ENCODE measurements at places on chromosomes 6 and 20.

DNA sequence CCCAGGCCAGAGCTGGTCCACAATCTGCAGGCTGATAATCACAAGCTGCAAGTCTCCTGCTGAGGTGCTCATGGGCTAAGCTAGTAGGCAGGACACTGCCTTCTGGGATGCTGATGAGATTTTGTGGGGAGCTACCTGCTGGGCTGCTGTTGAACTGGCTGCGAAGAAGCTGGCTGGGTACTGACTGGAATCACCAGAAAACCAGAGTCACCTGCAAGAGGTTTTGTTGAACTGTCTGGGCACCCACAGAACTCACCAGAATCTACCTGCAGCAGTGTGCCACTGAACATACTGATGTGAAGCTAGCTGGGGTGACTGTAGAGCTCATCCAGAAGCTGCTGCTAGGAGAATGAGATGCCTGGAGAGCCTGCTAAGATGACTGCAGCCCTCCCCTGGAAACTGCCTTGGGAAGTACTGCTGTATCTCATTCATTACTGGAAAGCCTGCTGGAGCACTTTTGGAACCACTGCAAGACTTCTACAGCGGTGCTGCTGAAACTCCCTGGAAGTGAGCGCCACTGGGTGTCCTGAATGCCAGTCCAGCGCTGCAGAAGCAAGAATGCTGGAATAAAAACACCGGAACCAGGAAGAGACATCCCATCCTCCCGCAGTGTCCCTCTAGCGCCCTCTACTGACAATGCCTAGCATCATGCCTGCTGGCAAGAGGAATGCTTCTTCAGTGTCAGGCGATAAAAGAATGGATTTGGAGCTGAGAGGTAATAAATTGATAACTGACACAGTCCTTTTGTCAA is 64.9 kb upstream of the ARHGAP18 start:
- peak; percentile 56 for DNase-seq

DNA sequence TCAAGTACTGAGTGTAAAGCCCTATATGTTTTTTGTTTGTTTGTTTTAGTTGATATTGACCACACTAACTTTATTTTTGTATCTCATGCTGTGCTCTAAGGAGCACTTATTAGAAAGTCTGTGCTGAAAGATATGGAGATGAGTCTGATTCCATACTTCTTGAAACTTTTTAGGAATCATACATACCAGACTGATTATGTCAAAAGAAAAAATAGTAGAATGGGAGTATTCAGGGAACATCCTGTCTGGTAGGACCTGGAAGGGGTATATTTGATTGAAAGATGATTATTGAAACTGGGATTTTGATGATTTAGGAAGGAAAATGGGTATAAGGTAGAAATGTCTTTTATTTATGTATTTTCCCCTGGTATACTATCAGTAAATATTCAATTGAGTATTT is 111.4 kb downstream of the QKI start:
- DNase-seq, result no peak

DNA sequence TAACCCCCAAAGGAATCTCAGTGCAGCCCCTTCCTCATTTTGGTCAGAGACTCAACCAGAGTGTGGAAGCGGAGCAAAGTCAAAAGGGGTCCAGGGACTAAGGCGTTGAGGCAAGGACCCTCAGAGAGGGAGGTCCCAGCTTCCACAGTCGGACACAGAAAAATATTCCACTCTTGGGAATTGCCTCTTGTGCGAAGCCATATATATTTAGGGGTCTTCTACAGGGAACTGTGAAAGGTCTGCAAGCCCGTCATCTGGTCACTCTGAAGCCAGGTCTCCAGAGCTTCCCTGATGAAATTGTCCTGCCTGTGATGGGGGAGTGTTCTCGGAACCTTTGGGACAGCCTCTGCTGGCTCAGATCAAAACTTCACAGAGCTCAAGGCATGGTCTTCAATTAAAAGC is 160.8 kb downstream of the TBXT start:
- DNase-seq, result no peak

- no peak for DNase-seq
These were observed 44.0 kb upstream of the PIM1 start for GRCh38 chr6:37125774-37126492.

DNA sequence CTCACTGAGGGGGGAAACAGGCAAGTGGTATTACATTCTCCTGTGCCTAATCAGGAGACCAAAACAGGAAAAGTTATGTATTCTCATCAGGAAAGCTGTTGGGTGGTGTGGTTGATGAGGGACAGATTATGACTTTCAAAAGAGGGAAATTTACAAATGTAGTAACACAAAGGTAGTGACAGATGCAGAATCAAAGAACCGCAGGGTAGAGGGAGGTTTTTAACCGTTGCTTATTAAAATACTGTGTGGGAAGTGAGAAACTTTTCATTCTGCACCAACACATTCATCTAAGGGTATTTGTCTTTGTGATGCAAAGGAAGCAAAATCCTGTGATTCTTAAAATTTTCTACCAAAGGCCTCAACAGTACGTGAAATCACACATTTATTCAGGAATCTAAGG is 288.2 kb upstream of the MAN1A1 start:
- DNase-seq, result no peak

DNA sequence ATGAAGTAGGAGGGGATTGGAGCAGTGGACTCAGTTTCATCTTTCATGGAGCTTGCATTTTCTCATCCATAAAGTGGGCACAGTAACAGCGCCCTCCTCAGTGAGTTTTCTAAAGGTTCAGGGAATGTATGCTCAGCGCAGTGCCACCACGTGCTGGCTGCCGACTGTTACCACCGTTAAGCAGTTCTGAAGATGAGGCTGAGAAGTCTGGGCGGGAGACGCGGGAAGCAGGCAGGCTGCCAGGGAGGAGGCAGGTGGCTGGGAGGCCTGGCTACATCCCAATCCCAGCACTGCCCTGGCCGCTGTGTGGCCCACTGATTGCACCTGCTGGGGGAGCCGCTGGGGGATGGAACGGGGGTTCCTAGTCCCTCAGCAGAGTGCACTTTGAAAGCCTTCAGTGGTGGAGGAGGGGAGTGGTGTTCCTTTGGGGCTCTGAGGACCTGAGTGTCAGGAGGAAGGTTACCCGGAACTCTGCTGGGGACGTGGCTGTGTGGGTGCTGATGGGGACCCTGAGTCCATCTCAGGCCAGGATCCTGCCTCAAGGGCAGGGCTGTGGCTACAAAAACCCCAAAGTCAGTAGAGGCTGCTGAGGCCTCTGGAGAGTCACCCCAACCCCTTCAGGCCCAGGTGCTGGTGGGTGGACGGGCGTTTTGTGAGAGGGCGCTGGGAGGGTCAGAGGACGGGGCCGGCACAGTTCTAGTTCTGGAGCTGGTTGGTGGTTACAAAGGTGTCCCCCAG is 28.0 kb upstream of the PHACTR3 start:
- DNase-seq, result no peak

DNA sequence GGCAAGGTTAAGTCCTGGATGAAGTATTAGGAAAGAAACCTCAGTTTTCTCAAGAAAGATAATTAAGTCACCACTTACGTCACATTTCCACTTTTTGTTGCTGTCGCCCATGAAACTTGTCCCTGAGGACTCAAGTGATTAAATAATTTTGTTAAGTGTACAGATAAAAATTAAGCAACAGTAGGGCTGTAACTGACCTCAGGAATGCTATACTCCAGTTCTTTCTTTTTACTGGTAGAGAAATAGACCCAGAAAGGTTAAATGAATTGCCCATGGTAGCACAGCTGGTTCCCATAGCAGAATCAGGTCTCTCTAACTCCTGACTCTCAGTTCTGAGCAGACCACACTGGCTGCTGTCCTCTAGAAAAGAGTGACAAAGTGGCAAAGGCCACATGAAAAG is 54.5 kb downstream of the CLIC5 start:
- DNase-seq, result no peak

- DNase-seq, result no peak
These were observed 8.8 kb downstream of the ZBTB46 start for GRCh38 chr20:63822276-63822696.

DNA sequence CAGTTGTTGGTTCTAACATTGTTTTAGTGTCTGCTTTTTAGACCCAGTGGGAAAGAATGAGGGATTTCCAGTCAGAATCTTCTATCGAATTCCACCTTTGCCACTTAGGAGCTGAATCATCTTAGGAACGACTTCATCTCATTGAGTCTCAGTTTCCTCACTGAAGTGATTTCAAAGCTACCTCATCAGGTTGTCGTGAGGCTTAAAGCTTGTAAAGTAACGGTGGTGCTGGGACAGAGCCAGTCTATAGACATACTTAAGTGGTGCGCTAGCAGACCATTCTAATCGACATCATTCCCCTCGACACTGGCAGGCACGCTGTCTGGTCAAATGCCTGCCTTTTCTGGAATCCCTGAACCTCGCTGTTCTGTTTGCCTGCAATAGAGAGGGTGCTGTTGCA is 55.5 kb downstream of the TMEM170B start:
- no peak for DNase-seq

DNA sequence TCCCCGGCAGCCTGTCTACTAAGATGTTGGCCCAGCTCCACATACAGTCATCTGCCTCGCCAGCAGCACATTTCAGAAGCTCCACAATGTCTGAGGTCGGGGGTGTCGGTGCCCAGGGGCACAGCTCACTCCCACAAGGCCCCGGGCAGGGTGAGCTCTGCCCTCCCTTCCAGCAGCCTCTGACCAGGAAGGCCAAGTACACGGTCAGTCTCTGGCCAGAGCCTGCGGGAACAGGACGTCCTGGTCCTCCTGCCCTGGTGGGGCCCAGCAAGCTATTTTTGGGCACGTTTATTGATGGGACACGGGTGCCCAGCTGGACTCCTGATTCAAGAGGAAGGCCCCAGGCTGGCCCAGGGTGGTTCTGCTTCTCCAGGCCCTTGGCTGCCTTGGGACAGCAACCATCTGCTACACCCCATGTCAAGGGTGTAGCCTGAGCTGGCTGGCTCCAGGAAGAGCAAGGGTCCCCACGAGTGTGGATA is 114.9 kb upstream of the PTPN1 start:
- no peak for DNase-seq

DNA sequence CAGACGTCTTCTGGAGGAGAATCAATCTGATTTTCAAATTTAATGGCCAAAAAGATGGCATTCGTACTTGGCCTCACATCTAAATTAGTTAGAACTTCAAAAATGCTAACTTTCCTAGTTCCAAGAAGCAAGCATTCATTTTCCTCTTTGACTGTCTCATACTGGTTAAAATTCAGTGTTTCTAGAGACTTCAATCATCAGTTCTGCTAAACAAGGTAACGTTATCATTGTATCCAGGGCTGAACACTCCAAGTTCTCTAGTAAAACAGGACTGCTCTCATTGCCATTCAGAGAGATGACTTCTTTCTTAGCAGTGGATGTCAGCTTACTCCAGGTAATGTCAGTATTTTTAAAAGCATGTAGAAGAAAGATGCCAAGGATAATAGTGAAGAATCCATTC is 34.6 kb upstream of the ENTPD6 start:
- no peak for DNase-seq

DNA sequence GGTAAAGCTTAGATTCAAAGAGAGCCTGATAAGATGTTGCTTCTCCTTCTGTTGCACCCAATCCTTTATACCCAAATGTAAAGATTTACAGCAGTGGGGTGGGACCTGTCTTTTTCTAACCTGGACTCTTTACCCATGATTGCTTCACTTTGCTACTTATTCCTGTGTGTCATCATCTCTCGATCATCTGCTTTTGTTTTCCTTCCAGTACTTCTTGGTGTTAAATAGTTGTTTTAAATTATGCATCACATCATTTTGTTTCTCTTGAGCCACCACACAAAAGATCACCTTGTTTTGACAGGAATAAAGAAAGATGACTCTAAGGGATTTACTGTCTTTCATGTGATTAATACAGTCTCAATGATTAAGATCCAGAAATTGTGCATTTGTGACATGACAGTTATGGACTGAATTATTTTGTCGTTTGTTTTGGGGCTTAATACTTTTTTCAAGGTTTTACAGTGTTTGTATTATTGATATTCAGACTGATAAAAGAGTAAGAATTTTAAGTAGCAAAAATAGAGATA is 123.1 kb downstream of the CDKAL1 start:
- no peak for DNase-seq

DNA sequence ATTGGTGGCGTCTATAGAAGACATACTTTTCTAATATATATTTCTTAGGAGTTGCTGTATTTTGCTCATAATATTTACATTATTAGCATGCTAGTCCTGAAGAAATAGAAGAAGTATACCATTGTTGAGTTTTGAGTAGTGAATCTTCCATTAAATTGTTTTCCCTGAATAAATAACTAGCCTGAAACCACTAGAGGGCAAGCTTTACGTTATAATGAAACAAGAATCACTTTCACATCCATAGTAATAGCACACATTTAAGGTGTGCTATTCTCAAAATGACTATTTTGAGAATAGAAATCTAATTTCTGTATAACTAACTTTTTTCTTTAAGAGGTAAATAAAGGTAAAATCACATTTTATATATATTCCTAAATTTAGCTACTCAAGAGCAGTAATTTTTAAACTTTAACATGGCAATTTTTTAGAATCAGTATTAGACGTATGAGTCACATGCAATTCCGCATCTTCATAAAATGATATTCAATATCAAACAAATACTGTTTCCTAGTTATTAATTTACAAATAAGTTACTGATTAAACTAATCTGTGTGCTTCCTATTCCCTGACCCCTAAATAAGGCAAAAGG is 213.2 kb upstream of the MANEA start:
- DNase-seq, result no peak

DNA sequence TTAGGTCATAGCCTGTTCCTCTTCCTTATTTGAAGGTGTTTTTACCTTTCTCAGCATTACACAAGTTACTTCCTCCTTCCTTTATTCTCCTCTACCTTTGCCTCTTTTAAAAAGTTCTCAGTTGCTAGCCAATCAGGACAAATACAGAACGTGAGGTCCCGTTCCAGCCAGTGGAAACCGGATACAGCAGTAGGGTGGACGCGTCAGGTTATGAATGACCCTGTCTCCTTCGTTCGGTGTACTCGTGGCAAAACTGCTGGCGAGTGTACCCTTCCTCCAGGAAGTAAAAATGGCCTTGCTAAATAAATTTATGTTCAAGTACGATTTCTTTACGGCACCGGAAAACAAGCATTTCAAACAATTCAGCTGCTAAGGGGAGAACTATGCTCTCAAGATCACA is 77.0 kb upstream of the MLN start:
- no peak for DNase-seq

- DNase-seq, result no peak
These were observed 20.2 kb downstream of the FBXL4 start for GRCh38 chr6:98927534-98927933.

- DNase-seq, result no peak
These were observed 5.7 kb upstream of the NECAB3 start for GRCh38 chr20:33679758-33680485.

DNA sequence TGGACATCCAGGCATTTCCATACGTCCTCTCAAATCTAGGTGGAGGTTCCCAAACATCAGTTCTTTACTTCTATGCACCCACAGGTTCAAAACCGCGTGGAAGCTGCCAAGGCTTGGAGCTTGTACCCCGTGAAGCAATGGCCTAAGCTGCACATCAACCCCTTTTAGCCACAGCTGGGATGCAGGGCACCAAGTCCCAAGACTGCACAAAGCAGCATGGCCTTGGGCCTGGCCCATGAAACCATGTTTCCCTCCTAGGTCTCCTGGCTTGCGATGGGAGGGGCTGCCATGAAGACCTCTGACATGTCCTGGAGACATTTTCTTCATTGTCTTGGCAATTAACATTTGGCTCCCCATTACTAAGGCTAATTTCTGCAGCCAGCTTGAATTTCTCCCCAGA is 88.9 kb upstream of the CBLN4 start:
- no peak for DNase-seq

- no peak for DNase-seq
These were observed 77.1 kb upstream of the MAN1A1 start for GRCh38 chr6:119426619-119427018.

- peak; percentile 22 for DNase-seq
These were observed 192.5 kb downstream of the PTPRK start for GRCh38 chr6:128327890-128328289.
